Purkinje cell (primary cell): ENCODE measurements at places on chromosomes 3 and 15. TPM values are rescaled to one million over a fixed set of nuclear protein-coding genes. Genes with fewer than 3 reads are reported as not detected.

The QTRT2 gene
- 2.0 and 5.2 TPM in 2 replicates for polyA plus RNA-seq

The FSIP1 gene
- 1.5 TPM in 1 of 2 replicates, not detected in the other for polyA plus RNA-seq

The USP50 gene
- 17.1 and 18.8 TPM in 2 replicates for polyA plus RNA-seq

The SOX14 gene
- not detected in 2 replicates for polyA plus RNA-seq

The COL6A5 gene
- not detected in 2 replicates for polyA plus RNA-seq

The NT5DC2 gene
- polyA plus RNA-seq: 0.76 and 3.4 TPM in 2 replicates

The CNBP gene
- polyA plus RNA-seq: 169 and 175 TPM in 2 replicates

The SEMA6D gene
- polyA plus RNA-seq: 20.1 and 25.1 TPM in 2 replicates

The MLF1 gene
- polyA plus RNA-seq: 70.6 and 86.1 TPM in 2 replicates

The CHD2 gene
- polyA plus RNA-seq: 39.1 and 48.3 TPM in 2 replicates

The ANKRD34C gene
- polyA plus RNA-seq: 4.0 and 5.0 TPM in 2 replicates

The ECE2 gene
- 1.2 and 3.1 TPM in 2 replicates for polyA plus RNA-seq

The SCAMP5 gene
- polyA plus RNA-seq: 36.5 and 48.3 TPM in 2 replicates

The IVD gene
- 2.9 and 9.9 TPM in 2 replicates for polyA plus RNA-seq

The CFAP100 gene
- polyA plus RNA-seq: not detected in 2 replicates
